ENCODE measurements at places on chromosomes 1 and 21. TPM values are rescaled to one million over a fixed set of nuclear protein-coding genes. Genes with fewer than 3 reads are reported as not detected.
A peak's percentile ranks its signal among the peaks of the same experiment; 100 is the strongest.

DNA sequence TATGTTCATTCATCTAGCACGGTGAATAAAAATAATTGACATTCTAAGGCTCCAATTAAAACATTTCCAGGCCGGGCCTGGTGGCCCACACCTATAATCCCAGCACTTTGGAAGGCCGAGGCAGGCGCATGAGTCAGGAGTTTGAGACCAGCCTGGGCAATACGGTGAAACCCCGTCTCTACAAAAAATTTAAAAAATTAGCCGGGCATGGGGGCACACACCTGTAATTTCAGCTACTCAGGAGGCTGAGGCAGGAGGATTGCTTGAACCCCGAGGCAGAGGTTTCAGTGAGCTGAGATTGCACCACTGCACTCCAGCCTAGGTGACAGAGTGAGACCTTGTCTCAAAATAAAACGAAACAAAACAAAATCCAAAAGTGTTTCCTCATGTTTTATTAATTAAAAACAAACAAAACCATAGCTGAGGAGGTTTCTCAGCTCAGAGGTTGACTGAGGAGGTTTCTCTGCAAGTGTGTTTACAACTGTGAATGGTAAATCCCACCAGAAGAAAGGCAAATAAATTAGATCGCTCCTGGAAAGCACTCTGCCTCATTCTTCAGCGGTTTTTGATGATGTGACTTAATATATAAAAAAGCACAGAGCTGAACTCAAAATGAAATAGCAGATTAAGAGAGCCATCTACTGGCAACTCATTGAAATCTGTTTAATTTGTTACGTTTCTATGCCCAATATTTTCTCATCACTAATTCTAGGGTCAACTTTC, 37.7 kb upstream of the ATG4C start:
- DNase-seq = no peak

- no peak for DNase-seq
These were observed 26.7 kb upstream of the KCNK1 start for GRCh38 chr1:233587196-233587595.

- no peak for DNase-seq
These were observed 11.7 kb upstream of the ZNF436 start for GRCh38 chr1:23381233-23381885.

DNA sequence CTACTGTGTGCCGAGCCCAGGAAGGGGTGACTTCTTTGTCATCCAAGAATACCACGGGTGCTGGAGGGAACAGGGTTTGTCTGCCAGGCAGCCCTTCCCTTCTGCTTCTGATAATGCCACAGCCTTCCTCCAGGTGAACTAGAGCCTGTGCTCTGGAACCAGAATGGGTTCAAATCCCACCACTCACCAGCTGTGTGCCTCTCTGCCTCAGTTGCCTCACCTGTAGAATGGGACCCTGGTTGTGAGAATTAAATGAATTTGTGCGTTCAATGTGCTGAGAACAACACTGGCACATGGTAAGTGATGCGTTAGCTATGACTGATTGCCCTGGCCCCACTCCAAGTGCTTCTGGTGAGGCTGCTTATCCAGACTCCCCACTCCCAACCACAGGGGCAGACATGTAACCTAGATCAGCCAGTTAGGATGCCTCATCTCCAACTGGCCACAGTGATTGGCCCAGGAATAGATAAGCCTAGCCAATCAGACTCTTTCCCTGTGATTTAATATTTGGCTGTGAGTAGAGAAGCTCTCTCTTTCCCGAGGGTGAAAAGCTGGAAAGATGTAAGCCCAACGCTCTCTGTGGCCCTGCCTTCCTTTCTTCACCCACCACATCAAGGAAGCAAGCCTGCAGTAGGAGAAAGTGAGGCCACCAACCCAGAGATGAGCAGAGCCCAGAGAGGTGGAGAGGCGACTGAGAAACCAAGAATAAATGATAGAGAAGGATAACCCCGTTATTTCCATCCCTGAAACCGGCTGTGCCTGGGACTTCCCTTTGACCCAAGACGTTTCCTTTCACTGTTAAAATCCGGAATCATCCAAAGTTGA, 20.8 kb upstream of the LAPTM5 start:
- DNase-seq = peak; percentile 68

DNA sequence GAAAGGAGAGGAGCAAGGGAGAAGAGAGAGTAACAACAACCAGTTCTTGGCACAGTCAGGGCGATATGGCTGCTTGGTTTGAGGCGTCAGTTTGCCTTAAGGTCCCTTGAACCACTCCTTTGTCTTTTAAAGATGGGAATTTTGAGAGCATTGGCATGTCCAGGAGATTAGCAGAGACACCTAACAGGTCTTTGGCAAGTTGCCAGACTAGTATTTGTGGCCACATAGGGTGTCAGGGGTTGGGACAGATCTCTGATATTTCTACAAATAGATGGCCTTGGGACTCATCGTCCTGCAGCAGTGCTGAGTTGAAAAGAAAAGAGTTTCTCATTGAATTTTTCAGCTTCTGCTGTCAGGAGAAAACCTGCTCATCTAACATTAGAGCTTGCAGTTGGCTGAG, 55.3 kb upstream of the KCND3 start:
- DNase-seq = no peak

- DNase-seq = no peak
These were observed 396.3 kb downstream of the SETD4 start for GRCh38 chr21:35663856-35664606.

DNA sequence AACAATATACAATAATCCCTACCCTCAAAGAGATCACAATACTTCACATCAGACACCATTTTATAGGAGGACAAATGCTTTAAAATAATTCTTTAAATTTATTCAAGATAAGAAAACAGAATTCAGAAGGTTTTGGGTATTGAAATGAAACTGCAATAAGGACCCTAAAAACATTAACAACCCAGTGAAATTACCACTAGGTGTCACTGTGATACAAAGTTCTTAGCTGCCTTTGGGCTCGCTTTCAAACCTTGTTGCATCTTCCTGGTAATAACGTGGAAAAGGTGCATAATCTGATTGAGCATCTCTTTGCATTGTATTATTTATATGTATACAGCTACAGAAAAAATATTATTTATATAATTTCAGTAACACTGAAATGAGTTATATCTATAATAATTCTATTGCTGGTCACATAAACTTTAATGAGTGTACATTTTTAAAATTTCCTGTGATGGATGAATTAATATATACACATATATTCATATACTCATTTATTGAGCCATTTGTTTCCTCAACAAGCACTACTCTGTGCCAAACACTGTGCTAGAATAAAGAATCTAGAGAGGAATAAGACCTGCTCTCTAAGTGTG, 185.2 kb downstream of the FAF1 start:
- DNase-seq = no peak

GRCh38 chr1:112114540-112114939, 125.1 kb upstream of the KCND3 start:
- DNase-seq = peak; percentile 3

Gene DISP1
- 2.1 TPM for total RNA-seq

Gene TTLL7
- 1.4 TPM for total RNA-seq

Gene TIE1
- total RNA-seq = not detected

Gene GPR37L1
- not detected for total RNA-seq
